ENCODE measurements at places on chromosomes 3 and 15.

DNA sequence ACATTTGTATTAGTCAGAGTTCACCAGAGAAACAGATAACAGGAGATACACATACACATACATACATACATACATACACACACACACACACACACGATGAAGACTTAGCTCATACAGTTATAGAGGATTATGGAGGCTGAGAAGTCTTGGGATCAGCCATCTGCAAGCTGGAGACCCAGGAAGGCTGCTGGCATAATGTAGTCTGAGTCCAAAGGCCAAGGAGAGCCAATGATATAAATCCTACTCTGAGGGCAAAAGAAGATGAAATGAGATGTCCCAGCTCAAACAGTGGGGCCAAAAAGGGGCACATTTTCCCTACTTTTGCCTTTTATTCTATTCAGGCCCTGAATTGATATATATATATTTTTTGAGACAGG lies 6.4 kb upstream of the TTC14 start:
- DNase-seq, result no peak

- DNase-seq, result no peak
Measured at GRCh38 chr3:10778492-10779292, 37.3 kb upstream of the SLC6A11 start.

- no peak for DNase-seq
Measured at GRCh38 chr3:43059456-43059855, 46.4 kb downstream of the POMGNT2 start.

GRCh38 chr3:27596921-27597320 lies 112.7 kb upstream of the SLC4A7 start:
- no peak for DNase-seq

DNA sequence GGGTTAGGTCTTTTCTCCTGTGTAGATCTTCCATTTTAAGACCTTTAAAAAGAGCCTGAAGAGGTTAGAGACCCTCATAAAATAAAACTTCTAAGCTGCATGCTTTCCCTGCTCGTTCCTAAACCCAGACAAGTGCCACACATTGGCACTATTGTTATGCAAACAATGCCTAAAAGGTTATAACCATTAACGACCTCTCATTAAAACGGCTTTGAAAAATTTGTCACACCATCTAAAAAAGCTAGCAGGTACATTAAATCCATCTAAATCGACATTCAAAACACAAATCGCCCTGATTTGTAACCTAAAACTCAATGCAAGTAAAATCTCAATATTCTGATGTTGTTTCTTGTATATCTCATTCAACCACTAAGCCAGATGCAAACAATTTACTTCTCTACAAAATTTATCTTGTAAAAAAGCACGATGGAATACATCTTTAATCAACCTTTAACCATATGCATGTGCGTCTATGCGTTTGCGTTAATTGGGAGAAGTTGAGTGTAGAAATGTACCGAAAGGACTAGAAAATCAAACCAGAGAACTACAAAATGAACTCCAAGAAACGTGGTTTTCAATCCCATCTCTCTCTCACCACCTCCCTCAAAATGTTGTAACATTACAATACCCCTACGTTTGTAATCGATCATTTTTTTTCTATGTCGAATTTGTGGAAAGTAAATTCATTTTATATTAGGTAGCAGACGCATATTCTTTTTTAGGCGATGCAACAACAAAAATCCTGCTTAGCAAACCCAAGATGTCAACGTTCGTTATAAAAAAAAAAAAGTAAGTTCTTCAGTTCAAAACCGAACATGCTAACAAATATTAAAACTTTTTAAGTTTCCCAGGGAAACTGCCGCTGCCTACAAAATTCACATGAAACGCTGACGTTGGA lies 1.2 kb downstream of the ALDH1A2 start:
- DNase-seq, result no peak

DNA sequence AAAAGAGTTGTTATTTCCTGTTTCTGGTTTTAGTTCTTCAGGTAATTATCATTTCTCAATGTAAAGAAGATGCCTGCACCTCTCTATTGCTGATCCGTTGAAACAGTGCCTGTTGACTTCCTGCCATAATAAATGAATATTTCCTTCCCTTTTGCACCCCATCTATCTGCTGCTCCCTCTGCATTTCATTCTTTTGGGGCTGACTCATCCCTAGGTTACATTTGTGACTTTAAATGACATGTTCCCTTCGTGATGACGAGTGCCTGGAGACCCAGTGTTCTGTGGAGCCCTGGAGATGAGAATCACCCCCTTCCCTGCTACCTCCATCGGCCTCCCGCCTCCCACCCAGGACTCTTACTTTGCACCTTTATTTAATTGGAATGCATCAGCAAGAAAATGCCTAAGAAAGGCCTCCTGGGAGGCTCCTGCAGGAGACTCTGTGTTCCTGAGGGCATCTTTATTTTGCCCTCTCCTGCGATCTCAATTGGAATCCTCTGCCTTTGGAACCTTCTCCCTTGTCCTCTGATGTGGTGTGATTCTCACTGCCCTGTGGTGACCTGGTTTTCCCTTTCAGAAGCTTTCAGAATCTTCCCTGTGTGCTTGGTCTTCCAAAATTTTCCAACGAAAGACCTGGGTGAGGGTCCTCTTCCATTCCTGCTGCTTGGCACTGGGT lies 13.7 kb downstream of the LRRK1 start:
- no peak for DNase-seq

GRCh38 chr3:167872941-167873340 lies 137.4 kb downstream of the SERPINI1 start:
- no peak for DNase-seq

- peak; percentile 71 for DNase-seq
Measured at GRCh38 chr3:156816091-156816793, 9.9 kb upstream of the LEKR1 start.

DNA sequence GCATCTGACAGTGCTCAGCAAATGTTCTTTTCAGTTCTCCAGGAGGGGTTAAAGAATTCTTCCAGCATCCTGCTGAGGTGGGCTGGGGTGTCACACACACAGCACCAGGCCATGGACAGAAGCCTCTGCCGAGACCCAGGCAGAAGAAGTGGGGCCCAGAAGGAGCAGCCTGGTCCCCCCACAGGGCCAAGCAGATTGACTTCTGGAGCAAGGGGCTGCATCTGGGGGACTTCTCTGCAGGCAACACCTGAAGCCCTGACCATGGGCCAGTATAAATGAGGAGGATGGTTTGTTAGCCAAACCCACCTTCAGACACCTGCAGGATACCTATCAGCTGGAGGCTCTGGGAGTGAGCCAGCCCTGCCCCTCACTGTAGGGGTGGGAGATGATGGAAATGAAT lies 16.2 kb upstream of the TMEM40 start:
- DNase-seq, result no peak

- no peak for DNase-seq
Measured at GRCh38 chr3:188780193-188781147, 391.3 kb upstream of the TPRG1 start.

GRCh38 chr3:110059431-110059830 lies 722.1 kb upstream of the DPPA4 start:
- DNase-seq, result no peak

DNA sequence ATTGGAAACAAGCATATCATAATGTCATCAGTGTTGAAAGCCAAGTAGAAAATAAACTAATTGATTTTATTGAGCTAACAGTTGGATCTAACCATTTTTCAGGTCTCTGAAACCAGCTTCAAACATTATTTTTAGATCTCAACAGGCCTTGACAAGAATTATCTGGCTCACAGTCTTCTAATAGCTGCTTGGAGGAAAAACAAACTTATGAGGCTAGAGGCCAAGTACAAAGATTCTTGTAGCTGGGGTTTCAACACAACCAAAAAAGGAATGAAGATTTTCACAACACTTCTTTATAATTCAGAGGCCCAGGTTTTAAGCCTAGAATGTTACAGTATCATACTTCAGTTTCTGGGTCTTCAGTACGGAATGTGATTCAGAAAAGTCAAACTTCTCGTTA lies 3.7 kb downstream of the SETMAR start:
- no peak for DNase-seq

GRCh38 chr3:69542089-69542804 lies 156.4 kb upstream of the FRMD4B start:
- DNase-seq, result no peak

GRCh38 chr3:136780741-136781140 lies 28.6 kb upstream of the STAG1 start:
- DNase-seq, result no peak

DNA sequence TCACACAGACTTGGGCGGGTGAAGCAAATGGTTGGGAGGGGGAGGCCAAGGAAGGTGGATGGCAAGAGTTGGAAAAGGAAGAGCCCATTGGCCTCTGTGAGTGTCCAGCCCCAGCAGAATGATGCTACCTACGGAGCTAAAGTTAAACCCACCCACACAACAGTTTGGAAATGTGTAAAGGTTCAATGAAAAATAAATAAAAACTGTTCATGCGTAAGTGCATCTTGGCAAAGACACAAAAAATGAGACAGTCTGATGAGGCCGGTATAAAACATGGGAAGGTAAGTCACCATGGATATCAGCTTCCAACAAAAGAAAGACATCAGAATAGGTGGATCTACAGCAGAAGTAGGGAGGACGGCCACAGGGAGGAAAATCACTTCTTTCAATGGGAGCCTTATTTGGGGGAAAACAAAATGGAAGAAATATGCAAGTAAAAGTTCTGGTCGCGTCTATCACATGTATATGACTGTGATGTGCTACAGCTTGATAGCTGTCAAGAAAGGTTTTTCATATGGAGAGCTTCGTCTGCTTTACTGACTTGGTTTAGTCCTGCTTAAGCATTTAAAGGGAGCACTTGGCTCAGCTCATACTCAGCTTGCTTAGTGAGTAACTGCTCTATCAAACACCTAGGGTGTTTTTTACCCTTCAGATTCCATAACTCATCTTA lies 82.8 kb downstream of the TIGIT start:
- no peak for DNase-seq

DNA sequence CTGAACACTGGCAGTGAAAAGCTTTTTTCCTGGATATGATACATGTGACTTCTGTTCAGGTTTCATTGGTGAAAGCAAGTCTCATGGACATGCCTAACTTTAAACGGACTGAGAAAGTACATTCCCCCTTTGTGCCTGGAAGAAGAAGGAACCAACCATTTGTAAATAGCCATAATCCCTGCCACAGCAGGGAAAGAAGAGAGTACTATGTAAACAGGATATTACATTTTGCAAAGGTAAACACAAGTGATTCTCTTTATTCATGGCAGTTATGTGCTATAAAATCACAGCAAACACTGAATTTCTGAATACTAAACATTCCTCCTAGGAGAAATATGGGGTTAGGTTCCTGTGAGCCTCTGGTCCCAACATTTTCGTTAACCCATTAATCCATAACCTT lies 46.8 kb downstream of the PRICKLE2 start:
- DNase-seq, result no peak

- DNase-seq, result no peak
Measured at GRCh38 chr3:14549256-14549919, 9.2 kb upstream of the GRIP2 start.

Measured in CD4-positive, alpha-beta T cell treated with Interleukin-6 for 4 hours (primary cell).